Kidney tubule cell (primary cell): ENCODE measurements at places on chromosomes 5 and 9.
A peak's percentile ranks its signal among the peaks of the same experiment; 100 is the strongest.

- peak; percentile 62 for DNase-seq
Observed at GRCh38 chr9:125747053-125747764, at the start of gene PBX3. Gene PBX3, plus strand, starts transcription at chr9:125747373.

GRCh38 chr9:129547869-129548570 is 72.9 kb downstream of the C9orf50 start:
- DNase-seq = peak; percentile 67

DNA sequence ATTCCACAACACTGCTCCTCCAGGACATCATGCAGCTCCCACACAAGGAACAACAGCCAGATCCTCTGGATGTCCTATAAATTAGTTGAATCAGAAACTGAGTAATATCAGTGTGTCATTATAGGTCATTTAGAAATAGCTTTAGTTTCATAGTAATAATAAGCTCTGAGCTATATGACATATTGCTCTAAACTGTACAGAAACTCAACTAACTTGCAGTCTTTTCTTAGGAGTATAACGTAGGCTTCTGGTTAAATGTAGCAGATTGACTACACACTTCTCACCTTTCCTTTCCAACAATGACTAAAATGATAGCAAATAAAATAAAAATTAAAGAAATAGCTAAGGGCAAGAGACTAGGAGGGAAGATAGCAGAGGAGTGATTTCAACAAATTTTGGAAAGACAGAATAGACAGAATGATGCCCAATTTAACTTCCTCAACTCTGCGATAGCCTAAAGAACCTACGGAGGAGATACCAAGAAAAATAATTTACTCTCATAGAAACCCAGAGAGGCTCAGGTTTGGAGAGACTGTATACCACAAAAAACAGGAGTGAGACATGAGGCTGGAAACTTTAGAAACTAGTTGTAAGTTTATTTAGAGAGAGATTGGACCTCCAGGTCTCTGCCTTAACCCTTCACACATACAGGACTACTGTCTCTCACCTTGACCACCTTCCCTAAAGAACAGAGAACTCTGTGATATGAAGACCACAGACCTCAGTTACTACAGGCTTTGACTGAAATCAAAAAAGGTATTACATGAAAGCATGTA is 193.7 kb downstream of the TSSK1B start:
- DNase-seq = no peak

DNA sequence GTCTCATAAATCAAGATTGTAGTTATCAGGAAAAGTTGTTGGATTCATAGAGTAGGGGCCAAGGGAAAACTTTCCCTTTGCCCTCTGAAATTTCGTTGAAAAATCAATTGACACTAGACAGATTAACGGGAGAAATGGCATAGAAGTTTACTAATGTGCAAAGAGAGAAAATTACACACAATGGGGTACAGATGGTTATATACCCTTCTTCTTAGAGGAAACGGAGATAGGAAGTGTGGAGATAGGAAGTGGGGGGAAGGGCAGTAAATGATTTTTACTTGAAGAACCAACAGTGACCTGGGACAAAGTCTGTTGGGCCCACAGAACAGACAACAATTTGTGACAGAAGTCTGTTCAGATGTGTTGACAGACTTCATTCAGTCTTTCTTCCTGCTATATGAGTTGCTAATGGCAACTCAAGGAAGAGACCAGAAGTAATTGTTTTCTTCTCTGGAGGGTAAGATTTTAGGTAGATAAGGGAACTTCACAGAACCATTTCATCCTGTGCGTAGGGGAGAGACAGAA is 177.9 kb downstream of the C9orf152 start:
- DNase-seq = no peak

- DNase-seq = no peak
Observed at GRCh38 chr5:31763424-31763823, 124.5 kb downstream of the PDZD2 start.

DNA sequence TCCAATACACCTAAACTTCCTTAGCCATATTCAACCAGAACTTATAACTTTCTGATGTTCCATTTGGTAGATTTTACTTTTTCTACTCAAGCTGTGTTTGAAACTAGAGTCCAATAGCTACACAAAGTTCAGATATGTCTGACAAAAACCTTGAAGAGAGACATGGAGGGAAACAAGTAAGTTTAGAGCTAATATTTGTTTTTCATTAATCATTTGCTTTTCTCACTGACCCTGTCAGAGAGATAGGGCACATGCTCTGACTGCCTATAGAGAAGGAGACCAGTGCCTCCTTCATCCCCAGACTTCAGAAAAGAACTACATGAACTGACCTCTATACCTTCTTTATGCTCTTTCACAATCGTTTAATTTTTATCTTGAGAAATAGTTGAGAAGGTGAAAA is 157.0 kb upstream of the PPP1R2B start:
- no peak for DNase-seq
